Retina (tissue), 1 donor: ENCODE measurements at places on chromosomes 2 and 18.

- no peak for DNase-seq
These were observed 901.9 kb upstream of the ZEB2 start for GRCh38 chr2:145421841-145422240.

- no peak for DNase-seq
These were observed 3.2 kb downstream of the BZW1 start for GRCh38 chr2:200814917-200815316.

DNA sequence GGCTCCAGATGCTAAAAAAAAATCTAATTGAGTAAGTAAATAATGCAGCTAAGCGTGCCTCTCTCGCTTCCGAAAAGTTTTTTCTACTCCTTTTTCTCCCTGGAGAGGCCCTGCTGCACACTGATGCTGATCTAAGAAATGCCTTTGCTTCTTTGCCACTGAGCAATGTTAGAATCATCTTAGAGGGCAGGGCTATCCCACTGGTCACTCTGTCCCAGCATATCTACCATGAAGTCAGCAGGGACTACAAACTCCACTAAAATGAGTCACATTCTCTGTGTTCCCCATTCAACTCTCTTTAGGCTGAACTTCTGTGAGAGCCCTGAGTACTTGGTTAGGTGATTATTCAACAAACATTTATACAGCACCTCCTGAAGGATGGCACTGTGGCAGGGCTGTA, 127.6 kb upstream of the LYPD1 start:
- DNase-seq = no peak

DNA sequence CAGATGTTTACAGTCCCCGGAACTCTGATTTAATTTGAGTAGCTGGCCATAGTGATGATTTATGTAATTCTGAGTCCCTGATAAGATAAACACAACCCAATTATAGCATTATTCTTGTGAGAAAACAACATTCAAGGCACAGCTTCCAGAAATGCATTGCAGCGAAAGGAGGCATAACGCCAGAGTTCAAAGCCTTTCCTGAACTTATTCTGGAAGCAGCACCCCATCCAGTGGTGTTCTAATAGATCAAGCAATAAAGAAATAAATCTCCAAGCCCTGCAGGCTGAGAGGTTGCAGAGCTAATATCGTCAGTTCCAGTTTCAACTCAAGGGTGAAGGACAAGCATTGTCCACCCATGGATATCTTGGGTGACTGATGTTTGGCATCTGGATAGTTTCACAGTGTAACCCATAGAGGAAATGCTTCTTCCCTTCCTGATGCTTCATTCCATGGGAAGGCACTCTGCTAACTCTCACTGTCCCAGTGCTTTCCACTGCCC, 18.8 kb downstream of the CDH2 start:
- DNase-seq = no peak

GRCh38 chr2:24214880-24215279, 40.0 kb downstream of the FAM228A start:
- no peak for DNase-seq

DNA sequence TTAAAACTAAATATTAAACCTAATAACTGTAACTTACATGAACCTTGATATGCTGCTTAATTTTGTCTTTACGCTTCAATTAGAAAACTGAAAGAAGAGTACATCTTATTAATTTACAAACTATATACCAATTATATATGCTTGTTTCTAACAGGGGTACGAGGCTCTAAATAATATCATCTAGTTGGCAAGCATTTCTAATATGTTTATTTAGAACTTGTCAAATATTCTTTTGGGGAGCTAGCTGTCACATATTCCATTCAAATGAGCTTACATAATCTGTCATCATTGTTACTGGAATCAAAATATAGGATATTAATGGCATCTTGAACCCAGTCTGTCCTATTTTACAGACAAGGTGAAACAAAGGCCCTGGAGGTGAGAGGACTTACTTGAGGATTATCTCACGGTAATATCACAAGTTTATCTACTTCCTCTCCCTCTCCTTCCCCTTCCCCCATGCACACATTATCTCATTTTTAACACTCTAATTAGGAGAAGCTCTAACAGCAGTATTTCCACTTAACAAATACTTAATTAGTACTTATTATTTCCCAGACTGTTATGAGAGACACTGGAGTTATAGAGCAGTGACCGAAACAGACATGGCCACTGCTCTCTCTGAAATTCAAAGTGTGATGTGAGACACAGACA, 3.5 kb downstream of the PRKD3 start:
- DNase-seq = no peak

DNA sequence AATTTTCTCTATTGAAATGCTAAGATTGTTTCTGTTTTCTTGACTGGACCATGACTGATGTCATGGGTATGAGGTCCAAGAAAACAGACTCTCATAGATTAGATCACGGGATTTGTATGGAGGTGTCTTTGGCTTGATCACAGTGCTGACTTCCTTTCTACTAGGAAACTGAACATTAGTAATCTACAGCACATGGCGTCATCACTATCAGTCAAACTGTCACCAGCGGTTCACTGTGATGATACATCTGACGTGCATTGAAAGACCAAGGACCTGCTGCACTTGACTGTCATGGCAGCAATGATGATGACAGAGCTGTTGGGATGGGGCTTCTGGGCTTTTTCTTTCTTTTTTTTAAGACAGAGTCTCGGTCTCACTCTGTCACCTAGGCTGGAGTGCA, 28.2 kb upstream of the IMPA2 start:
- no peak for DNase-seq

DNA sequence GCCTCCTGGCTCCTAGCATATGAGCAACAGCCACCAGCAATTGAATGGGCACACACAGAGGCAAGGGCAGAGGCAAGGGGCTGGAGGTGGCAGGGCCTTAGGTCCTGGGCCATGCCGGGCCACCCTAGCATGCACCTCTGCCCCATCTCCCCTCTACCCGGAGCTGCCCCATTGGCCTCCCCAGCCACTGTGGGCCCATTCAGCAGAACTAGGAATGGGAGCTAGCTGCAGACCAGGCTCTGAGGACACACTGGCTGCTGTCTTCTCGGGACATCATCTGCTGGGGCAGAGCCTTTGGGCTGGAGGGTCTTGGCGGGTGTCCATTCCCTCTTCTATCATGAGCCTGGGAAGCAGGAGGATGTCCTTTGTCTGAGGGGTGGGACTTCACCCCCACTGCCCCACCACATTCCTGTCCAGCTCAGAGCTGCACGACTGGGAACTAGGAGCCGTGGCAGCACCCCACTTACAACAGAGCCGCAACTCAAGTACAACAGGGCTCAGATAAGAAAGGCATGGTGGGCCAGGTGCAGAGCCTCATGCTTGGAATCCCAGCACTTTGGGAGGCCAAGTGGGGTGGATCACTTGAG, 800 bp downstream of the VIL1 start:
- DNase-seq = no peak

GRCh38 chr18:53380063-53380639, 844.3 kb downstream of the MBD2 start:
- DNase-seq = peak; percentile 47

- no peak for DNase-seq
These were observed 148.0 kb upstream of the SLC14A2 start for GRCh38 chr18:45467293-45467692.

DNA sequence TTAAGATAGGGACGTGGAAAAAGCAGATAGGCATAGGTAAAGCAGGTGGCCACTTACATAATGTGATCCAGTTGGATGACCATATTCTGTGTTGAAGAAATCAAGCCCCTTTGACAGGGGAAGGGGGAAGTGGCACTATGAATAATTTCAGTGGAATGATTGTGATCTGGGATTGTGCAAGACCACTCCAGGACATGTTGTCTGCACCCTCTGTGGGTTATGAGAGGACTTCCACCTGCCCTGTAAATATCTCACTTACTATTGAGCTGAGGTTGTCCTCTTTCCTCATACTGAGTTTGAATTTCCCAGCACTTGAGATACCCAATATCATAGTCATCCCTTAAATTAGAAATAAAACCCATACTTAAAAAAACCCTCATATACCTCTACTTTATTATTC, 220.7 kb downstream of the IRS1 start:
- no peak for DNase-seq

GRCh38 chr2:216319771-216320170, 52.5 kb downstream of the MARCHF4 start:
- peak; percentile 17 for DNase-seq

DNA sequence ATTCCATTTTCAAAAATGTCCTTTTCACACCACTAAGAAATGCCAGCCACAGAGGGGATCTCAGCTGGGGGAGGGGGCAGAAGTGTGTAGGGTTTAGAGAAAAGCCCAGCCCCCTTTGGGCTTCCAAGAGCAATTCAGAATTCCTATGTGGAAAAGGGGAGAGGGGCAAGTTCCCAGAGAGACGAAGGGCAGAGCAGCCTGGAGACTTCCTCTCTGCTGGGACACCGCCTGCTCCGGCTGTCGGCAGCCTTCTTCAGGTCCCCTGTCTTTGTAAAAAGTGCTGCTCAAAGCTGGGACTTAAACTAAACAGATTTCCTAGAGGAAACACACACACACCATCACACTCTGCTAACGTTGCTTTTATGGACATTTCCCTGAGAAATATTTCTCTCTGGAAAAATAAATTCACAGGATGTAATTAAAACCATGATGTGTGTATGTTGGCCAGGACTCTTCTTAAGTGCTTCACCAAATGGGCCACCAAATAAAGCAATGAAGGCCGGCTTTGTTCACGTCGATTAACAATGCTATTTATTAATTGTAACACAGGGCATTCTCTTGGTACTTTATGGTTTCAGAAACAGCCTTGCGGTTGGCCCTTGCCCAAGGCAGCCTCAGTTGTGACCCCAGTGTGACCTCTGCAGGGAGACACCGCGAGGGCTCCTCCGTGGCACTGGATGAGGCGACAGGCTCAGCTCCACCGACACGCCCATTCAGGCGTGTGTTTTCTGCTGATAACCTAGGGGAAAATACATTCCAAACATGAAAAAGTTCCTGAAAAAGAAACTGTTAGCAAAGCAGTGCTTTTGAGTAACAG, 5.6 kb upstream of the ASB1 start:
- no peak for DNase-seq

DNA sequence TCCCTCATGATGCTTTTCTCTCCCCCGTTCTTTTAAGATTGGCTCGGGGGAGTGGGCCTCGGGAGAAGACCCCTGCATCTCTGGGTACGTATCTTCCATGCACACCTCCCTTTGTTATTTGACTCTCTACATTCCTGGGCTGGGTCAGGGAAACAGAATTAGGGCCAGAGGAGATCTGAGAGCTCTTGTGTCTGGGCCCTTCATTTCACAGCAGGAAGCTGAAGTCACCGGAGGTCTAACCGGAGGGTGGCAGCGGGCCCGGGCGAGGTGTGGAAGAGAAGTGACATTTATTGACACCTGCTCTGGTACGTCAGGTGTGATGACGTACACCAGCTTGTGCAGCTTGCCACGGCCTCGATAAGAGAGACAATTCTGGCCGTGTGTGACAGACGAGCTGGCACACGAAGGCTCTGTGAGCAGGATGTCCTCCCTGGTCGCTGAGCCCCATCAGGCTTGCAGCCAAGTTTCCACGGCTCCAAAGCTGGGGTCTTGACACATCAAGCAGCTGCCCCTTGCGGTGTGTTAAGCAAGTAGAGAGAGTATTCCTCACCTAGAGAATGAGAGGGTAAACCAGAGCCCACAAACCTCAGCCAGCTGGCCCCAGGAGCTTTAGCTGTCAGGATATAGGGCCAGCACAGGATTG, 30.4 kb downstream of the TOGARAM2 start:
- DNase-seq = peak; percentile 47

DNA sequence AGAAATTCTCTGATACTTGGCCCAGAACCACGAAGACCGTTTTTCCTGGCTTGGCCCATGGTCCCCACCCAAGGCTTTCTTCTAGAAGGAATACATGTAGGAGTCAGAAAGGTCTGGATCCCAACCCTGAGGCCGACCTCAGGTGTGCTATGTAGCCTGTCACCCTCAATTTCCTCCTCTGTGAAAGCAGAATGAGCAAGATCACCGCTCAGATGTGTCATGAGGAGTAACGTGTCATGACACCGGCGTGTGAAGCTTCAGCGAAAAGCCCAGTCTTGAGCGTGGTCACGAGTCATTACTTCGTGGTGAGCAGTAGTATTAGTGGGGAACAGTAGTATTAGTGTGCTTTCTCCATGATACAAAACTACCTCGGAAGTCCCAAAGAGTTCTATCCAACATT, 103.4 kb downstream of the ALPK2 start:
- no peak for DNase-seq

GRCh38 chr2:223854741-223855140, 17.4 kb upstream of the AP1S3 start:
- DNase-seq = no peak

- DNase-seq = no peak
These were observed 231.3 kb downstream of the ZRANB3 start for GRCh38 chr2:135299658-135300244.

DNA sequence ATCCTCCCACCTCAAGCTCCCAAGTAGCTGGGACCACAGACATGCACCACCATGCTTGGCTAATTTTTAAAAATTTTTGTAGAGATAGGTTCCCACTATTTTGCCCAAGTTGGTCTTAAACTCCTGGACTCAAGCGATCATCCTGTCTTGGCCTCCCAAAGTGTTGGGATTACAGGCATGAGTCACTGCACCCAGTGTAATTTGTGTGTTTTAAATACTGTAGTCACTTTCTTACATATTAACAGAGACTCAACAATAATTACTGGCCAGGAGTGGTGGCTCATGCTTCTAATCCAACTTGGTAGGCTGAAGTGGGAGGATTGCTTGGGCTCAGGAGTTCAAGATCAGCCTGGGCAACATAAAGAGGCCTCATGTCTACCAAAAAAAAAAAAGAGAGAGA, 293.0 kb downstream of the RDH14 start:
- DNase-seq = no peak

DNA sequence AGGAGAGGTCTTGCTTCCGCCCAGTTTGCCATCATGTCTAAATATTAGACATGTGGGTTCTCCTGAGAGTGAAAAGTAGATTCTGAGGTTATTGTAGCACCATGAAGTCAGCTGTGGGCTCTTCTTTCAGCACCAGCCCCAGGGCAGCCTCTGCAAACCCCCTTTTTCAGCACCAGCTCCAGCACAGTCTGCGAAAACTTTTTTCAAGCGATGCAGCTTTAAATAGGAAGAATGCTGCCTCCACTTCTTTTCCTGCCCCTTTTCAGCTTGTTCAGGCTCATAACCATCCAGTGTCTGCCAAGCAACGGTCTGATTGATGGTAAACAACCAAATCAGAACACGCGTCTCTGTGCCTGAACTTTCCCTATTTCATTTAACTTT, at the start of gene COL5A2:
COL5A2 (minus strand) TSS at position 192 of the 381 bp plus-strand sequence; CDS start at position 35, 157 bp downstream.
- no peak for DNase-seq

- no peak for DNase-seq
These were observed 138.9 kb upstream of the ASB18 start for GRCh38 chr2:236403125-236403524.

DNA sequence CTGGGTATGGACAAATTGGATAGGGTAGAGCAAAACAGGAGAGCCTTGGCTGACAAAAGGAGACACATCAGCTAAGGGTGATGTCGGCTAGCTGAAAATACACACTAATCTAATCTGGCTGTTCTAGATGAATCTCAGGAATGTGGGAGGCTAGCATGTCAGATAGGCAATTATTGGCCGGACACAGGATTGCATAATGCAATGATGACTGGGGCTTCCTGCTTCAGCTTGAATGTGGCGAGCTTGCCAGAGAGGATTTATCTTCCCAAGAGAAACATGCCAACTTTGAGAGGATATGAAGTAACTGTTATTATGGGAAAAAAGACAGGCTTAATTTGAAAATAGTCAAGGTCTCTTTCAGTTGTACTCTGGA, 102.4 kb downstream of the TRIB2 start:
- DNase-seq = no peak

- DNase-seq = no peak
These were observed 79.6 kb downstream of the TCF7L1 start for GRCh38 chr2:85212841-85213240.
